T-helper 22 cell (primary cell): ENCODE measurements at places on chromosomes 6 and 20.

DNA sequence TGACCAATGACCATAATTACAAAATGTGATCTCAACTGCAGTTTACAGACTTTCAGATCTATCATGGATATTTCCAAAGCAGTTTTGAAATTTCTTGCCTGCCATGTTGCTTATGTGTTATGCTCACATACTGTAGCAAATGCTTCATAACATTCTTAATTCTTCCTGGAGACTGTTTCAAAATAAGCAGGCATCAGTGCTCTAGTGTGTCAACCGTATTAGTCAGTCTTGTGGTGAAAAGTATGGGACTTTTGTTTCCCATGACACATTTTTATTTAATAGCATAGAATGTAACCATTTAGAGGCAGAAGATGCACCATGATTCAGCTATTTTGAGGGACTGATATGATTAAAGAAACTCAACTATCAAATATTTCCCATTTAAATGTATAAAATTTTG, 1.7 kb downstream of the POPDC3 start:
- DNase-seq, result no peak

- DNase-seq, result no peak
Measured at GRCh38 chr6:46051962-46052361, 36.3 kb upstream of the CLIC5 start.

DNA sequence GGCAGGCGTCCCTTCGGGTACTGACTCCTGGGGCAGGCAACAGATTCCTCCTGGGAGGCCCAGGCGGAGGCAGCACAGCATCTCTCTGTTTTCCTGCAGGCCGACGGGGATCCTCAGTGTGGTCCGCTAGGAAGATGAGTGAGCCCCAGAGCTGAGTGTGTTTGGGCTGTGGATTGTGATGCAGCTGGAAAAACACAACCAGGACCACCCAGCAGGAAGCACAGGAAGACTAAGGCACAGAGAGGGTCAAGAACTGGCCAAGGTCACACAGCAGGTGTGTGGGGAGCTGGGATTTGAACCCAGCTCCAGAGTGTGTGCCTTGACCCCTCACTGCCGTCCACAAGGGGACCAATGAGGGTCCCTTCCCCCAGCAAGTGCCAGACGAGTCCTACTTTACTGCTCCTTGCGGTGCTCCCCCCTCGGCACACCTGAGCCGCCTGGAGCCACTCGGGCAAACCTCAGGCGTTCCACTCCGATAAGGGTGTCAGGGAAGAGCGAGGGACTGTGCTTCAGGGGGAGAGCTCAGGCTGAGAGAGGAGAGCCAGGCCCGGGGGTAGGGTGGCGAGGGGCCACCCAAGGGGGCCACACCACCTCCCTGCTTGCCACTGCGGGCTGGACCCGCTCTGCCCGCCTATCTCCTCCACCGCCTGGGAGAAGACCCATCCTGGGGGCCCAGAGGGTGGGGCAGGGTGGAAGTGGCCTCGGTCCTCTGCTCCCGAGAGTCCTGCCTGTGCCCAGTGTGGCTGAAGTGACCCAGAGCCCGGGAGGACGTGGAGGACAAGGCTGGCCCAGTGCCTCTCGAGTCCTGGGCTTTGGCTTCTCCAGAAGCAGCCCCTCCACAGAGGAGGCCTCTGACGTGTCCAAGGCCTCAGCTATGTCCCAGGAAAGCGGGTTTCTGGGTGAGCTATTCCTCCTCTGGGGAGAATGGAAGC, 63.3 kb downstream of the YTHDF1 start:
- no peak for DNase-seq

DNA sequence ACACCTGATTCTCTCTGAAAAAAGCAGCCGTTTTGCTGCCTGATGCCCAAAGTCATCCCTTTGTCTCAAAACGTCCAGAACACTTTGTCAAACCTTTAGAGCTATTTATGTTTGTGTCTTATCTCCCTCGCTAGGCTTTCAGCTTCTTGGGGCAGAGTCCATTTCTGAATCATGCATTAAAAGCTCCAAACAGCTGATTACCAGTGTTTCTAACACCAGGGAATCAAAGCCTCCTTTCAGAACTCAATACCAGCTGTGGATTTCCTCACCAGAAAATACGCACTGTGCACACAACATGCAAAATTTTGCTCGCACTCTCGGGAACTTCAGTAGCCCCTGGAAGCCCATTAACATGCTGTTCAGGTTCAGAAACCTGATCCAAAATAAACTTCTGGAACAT, 333.3 kb downstream of the HACE1 start:
- DNase-seq, result no peak

- DNase-seq, result no peak
Measured at GRCh38 chr6:148720897-148721296, 25.9 kb upstream of the UST start.

- DNase-seq, result no peak
Measured at GRCh38 chr6:139625998-139626975, 251.8 kb upstream of the CITED2 start.

DNA sequence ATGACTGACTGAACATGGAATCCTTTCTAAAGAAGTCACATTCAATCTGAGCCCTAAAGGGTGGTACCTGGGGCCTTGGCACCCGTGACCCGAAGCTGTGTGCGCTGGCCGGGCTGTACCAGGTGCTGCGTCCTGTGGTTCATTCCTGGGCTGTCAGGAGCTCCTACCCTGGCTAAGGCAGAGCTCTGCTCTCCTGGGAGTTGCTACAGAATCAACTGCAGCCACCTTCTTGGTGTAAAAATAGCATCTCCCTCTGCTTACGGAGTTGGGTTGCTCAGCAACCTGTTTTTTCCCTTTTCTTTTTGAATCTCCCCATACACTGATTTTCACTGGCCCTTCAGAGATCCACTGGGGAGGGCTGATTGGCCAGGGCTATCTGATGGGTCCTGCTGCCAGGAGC, 236.6 kb upstream of the PDE10A start:
- DNase-seq, result no peak

DNA sequence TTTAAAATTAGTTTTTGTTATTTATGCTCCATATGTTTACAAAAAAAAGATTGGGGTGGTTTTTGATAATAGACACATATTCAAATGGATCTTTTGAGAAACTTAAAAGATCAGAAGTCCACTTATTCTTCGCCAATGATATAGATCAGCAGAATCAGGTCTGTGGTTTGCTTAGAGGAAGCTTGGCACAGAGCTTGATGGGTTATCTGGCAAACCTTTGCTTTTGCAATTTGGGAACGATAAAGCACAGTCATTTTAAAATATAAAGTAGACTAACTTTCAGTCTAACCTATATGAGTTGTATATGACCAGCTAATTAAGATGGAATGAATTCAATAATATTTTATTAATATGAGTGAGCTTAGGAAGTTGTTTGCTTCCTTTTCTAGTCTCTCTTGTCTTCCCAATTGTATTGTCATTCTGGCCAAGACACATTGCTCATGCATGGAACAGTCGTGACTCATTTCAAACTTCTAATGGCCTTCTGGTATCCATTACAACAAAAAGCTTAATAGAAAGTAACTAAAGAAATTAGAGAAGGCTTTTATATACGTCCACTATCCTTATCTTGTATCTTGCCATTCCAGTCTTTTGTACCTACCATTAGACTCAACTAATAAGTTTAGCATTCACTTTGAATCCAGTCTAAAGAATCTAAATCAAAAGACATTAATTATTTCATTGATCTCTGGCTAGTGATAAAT, 118.7 kb downstream of the TBX18 start:
- no peak for DNase-seq

DNA sequence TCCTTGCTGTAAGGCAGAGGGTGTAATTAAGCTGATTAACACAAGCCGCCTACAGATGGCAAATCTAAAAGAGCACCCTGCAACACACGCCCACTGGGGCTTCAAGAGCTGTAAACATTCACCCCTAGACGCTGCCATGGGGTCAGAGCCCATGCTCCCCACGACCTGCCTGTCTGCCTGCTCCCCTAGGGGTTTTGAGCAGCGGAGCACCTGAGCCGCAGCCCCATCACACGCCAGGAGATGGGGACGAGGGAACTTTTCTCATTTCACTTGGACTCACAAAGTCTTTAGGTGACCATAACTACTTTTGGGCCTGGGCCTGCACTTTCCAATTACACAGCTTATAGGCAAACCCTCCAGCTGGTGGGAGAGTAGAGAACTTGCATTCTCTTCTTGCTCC, 99.0 kb upstream of the SOX4 start:
- DNase-seq, result no peak

DNA sequence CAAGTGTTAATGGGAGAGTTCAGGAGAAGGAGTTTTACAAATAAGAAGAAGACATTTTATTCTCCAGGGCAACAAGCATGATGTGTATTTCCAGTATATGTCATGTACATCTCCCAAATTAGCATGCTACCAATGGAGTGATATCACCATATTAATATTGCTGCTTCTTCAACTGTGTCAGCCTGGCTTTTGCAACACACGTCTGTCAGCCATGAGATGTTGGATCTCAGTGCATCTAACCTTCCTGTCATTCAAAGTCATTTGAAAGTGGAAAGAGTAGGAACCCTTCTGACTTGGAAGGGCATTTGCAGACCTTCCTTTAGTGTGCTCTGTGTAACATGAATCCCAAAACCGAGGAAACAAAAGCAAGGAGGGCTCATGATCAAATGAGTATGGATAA, 284.1 kb downstream of the ZNF217 start:
- DNase-seq, result no peak

DNA sequence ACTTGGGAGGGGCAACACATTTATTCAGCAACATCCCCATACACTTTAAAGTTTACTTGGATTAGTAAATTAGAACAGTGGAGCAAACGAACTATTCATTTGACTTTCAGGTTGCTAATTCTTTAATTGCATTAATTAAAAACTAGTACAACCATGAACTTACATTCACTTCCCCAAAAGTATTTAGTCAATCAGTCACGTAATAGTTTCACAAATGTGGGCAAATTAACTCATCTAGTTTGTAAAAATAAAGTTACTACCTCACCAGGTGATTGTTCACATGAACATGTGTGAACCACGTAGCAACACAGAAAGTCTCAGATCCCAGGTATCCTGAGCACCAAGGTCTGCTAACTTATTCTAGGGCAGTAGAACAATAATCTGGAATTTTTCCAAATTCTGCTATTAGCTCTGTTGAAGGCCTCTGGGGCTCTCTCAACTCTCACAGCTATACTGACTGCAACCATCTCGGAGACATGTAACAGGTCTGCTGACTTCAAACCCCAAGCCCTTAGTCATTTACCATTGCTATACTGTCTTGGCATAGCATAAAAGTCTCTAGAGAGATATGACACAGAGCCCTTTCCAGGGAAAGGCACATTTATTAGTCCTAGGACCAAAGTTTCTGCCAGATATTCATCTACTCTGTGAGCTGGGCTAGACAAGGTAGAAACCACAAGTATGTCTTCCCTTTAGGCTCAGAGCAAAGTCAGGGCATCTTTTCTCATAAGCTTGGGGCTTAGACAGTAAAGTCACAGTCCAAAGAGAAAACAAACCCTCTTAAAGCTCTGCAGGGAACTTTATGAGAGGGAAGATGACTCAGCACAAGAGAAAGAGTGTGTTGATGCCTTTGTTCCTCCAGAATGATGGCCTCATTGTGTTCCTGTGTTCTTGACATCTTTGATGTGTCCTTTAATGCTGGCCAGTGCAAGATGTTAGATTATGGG, 50.9 kb upstream of the CCDC28A start:
- DNase-seq, result no peak

- DNase-seq, result no peak
Measured at GRCh38 chr20:62304331-62305148, 1.7 kb downstream of the ADRM1 start.

DNA sequence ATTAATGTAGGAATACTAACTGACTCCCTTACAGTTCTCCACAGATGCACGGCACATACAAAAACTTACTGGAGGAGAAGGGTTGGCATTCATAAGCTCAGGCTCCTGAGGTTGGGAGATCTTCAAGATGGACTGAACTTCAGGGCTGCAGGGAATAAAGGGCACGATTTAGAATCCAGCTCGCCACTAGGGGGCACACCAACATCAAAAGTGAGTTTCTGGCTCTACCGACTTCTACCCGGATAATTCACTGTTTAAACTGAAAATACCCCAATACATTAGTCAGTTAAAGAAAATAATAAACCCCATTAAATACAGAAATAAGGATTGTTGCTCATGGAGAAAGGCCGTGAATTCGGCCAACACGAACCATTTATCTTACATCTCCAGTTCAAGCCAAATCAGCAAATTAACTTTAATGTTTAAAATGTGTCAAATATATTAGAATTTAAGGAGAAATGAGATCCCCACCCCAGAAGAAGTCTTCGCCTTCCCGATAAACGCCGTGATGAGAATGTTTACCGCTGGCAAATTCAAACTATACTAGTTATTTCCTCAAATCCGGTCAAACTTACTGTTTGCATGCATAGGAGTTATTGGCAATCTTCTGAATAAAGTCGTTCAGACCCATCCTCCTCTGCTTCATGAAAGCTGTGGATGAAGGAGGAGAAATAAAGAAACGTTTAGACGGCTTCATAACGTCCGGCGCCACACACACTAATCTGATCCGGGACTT, 121.7 kb upstream of the SLC2A12 start:
- DNase-seq, result peak; percentile 60

DNA sequence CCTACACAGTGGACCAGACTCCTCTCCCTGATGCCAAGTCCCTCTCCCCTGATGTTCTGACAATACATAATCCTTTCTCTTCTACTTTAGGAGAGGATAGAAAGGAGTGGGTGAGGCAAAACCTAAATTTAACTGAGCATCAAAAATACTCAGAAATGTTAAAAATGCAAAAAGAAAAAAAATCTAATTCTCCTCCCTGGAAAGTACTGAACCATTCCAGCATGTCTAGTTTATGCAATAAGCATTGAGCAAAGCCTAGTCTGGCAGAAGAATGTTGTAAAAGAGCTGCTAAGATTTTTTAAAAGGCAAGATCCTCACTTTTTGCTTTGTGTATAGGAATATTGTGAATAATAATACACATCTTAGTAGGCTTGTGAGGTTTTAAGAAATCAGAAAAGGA, 116.6 kb upstream of the STXBP5 start:
- no peak for DNase-seq

GRCh38 chr6:125793280-125793679, 2.5 kb downstream of the NCOA7 start:
- DNase-seq, result no peak

- DNase-seq, result no peak
Measured at GRCh38 chr6:24949020-24949569, 13.3 kb upstream of the RIPOR2 start.
